ENCODE measurements at places on chromosomes 2 and 18. TPM values are rescaled to one million over a fixed set of nuclear protein-coding genes. Genes with fewer than 3 reads are reported as not detected.

The CRYGD gene
- polyA plus RNA-seq, result not detected

- peak; percentile 23 for DNase-seq
Observed at GRCh38 chr2:1645761-1646476, 98.4 kb downstream of the PXDN start.

The C2orf42 gene
- polyA plus RNA-seq, result 9.4 TPM

GRCh38 chr2:161425728-161426454, 9.8 kb downstream of the TBR1 start:
- no peak for DNase-seq

The LCT gene
- polyA plus RNA-seq, result not detected

DNA sequence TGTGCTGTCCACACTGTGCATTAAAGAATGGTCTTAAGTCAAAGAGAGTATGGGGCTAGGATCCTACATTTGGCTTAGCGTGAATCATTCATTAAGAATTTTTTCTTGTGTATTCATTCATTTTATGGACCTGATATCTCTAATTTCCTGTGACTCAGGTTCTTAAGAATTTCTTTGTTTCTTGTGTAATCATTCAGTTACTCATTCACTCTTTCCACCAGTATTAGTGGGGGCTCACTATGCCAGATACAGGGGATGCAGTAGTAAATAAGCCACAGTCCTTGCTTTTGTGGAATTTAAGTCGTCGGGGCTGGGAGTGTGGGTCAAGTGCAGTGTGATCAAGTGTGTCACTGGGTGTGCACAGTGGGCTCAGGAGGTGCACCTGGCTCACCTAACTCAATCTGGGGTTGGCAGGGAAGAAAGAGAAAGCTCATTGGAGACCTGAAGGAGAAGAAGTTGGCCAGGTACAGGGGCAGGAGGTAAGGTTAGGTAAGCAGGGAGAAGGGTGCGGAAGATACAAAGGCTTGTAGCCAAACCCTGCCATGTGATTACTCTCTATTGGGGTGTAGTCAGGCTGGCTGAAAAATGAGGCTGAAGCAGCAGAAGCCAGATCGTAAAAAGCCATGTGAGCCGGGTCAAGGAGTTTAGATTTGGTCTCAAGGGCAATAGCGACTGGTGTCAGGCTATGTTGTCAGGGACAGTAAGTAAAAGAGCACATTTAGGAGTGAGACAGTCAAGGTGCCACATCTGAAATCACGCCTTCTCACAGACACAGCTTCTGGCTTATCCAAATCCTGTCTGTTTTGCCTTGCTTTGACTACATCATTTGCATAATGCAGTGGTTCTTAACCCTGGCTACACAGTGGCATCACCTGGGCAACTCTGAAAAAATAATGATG, 67.2 kb downstream of the KCTD1 start:
- DNase-seq, result no peak

DNA sequence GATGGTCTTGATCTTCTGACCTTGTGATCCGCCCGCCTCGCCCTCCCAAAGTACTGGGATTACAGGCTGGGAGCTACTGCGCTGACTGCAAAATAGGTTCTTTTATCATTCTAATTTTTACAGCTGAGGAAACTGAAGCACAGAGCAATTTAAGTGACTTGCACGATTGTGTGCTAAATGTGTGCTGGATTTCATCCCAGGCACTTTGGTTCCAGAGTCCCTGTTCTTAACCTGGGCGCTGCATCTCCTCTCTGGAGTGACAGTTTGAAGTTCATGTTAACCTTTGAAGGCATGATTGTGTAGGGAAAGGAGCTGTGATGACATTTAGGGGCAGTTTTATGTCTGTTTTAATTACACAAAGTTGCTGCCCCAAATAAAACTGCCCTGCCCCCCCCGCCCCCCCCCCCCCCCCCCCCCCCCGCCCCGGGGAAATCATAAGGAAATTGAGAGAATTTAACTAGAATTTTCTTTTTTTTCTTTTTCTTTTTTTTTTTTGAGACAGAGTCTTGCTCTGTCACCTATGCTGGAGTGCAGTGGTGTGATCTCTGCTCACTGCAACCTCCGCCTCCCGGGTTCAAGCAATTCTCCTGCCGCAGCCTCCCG, 5.6 kb downstream of the ACSL3 start:
- DNase-seq, result no peak

DNA sequence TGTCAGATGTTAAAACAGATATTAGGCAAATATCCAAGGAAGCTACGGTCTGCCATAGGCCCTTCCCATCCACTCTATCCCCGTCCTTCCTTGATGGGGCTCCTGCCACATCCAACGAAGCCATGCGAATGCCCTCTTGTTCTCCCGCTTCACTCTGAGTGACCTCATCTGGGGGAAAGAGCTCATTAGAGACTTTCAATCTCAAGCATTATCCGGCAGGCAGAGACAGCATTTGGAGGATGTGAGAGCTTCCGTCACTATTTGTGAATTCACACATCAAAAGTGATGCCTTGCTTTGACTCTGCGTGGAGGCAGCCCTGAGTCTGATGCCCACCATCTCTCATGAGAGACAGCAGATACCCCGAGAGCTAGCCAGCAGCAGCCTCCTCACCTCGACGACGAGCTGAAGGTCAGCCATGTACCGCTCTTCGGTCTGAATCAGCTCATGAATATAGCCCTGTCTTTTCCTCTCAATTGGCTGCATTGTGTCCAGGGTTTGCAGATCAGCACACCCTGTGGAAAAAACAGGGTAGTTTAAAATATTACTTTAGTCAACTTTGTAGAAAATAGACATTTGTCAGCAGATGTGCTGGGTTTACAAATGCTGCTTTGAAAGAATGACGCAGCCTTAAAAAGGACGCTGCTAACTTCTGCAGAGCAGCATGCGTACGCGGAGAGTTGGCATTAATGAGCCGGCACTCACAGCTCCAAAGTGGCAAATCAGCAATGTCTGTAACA, 45.9 kb downstream of the FAM228A start:
- DNase-seq, result no peak

GRCh38 chr2:201775326-201775725, 5.4 kb downstream of the ALS2 start:
- DNase-seq, result no peak

- DNase-seq, result no peak
Observed at GRCh38 chr2:231615058-231615671, 22.5 kb downstream of the TEX44 start.

- no peak for DNase-seq
Observed at GRCh38 chr2:727071-727470, 49.9 kb upstream of the TMEM18 start.

- DNase-seq, result no peak
Observed at GRCh38 chr2:3379339-3379646, 201 bp upstream of the TRAPPC12 start.

All from muscle of back (tissue), 13 donors.